Sciatic nerve (tissue), 2 donors: ENCODE measurements at places on chromosomes 13 and 19. TPM values are rescaled to one million over a fixed set of nuclear protein-coding genes. Genes with fewer than 3 reads are reported as not detected.

The RASIP1 gene
- total RNA-seq: 28.0 TPM

The SCEL gene
- 0.09 TPM for total RNA-seq

DNA sequence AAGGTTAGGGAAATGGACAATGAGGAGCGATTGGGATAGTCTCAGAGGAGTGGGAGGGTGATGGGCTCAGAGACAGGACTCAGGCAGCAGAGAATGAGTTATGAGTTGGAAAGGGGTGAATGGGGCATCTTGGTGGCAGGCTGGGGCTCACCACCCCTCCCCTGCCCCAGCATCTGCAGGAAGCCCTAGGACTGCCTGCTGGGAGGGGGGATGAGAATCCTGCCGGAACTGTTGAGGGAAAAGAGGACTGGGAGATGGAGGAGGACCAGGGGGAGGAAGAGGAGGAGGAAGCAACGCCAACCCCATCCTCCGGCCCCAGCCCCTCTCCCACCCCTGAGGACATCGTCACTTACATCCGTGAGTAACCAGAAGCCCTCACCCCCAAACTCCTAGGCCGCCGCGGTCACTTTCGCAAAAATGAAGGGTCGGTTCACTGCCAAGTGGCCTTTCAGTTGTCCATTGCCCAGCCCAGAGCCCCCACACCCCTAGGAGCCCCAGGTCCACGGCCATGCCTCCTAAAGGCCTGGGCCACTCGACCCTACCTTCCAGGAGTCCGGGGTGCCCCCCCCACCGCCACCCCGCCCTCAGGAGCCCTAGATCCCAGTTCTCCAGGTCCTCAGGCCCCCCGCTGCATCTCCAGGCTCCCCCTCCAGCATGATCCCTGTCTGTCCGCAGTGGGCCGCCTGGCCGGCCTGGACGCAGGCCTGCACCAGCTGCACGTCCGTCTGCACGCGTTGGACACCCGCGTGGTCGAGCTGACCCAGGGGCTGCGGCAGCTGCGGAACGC is 764 bp downstream of the CLEC11A start:
- DNase-seq: no peak

DNA sequence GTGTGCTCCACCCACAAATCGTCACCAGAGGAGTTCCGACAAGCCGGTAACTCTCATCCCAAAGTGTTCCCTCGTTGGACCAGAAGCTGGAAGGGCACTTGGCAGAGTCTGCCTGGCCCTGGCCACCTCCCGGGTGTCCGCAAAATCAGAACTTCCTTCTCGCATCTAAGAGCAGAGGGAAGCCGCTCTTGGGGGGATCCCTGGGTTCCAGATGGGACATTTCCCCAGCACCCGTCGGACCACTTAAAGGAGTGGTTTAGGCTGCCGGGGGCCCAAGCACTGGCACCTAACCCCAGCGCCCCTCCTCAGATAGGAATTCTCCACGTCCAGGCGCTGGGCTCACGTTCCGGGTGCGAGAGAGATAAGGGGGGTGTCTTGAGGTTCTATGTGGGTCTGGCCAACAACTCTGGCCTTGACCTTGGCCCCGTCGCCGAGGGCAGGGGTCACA is 857 bp upstream of the MAP2K7 start:
- DNase-seq: no peak

GRCh38 chr19:33248954-33249613 is 23.4 kb upstream of the SLC7A10 start:
- DNase-seq: no peak

The C13orf42 gene
- not detected for total RNA-seq

The ZNF540 gene
- total RNA-seq: 8.3 TPM

DNA sequence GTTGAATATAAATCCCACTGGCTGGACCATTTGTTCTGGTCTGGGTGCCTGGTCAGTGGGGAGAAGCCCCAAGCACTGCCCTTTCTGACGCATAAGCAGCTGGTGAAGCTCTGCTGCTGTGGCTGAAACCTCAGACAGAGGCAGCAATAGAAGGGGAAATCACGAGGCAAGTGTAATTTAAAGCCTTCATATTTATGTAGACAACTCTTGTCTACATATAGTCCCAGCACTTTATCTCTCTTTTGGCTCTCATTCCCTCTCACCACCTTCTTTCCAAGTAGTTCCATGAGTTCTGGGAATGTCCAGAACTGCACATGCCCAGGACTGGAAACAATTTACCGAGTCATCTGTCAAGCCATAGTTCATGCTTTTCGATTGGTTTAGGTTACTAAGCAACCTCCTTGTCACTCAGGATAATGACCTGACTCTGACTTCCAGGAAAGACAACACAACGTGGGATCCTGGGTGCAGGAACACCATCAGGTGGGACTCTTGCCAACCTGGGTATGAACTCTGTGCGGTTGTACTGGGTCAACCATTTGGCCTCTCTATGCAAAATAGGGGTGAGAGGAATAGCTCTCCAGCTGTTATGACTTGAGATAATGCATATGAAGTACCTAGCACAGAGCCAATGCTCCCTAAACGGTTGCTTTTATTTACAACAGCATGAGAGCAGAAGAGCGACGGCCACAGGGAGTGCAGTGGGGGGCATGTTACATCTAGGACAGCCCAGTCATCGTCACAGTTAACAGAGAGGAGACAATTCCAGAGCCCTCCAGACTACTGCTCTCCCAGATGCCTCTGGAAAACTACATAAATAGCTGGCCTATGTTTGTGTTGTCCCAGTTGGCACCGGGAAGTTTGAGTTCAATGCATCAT is 321.9 kb downstream of the FOXO1 start:
- no peak for DNase-seq

- DNase-seq: no peak
Measured at GRCh38 chr19:55251341-55252081, 7.3 kb downstream of the PPP6R1 start.

GRCh38 chr13:38662362-38662761 is 24.5 kb upstream of the FREM2 start:
- no peak for DNase-seq

The C19orf67 gene
- total RNA-seq: not detected

The ADGRE1 gene
- total RNA-seq: 1.8 TPM

DNA sequence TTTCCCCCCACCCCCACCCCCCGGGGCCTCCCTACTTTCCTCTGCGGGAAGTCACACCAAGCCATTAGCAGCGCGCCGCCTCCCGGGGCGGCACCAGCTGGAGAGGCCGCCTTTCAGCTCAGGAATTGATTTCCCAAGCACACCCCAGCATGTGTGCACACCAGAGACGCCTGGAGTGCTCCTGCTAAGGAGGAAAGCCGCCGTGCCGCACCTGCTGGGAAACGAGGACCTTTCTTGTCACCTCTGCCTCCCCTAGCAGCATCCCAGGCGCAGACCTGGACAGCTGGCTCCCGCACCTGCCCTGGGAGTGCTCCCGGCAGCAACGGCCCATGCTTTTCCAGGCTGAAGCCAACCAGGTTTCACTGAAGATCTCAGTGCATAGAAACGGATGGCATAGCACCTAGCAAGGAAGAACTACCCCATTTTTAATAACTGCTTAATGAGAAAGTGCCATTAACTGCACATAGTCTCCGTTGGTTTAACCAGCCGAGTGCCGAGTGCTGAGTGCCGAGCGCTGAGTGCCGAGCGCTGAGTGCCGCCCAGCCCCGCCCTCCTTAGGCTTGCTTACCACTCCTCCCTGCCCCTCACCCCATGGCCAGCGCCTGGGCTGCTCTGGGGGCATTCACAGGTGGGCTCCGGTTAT is 165.0 kb downstream of the USP12 start:
- DNase-seq: no peak
